Stromal cell of bone marrow (primary cell): ENCODE measurements at places on chromosomes 12 and 14.

DNA sequence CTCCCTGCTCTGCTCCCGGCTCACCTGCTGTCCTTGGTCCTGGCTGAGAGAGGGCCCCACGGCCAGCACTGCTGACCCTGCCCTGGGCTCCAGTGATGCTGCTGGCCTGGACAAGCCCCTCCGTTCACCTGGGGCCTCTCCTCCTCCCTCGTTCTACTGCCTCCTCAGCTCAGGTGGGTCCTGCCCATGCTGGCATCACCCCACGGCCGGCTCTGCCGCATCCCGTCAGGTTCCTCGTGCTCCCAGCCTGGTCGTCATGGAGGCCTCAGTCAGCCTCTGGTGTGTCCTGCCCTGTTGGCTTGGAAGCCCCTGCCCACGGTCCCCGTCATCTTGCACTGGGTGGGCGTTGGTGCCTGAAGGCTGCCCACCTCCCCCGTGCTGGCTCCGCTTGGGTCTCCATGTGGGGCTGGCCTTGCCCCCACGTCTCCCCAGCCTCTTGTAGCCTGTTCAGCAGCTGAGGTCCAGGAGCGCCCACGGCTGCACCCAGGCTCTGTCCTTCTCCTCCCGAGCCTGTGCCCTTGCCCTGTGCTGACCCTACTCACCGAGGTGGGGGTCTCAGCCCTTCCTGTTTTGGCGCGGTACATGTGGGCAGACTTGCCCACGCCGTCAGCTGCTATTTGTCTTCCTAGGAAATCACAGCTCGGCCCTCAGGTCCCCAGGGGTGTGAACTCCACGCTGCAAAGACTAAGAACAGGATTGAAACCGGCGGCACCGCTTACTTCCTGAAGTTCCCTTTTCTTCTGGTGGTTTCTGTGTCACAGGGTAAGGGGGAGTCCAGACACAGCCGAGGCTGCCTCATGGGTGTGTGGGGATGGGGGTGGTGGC, 121.6 kb downstream of the TMEM121 start:
- no peak for DNase-seq

DNA sequence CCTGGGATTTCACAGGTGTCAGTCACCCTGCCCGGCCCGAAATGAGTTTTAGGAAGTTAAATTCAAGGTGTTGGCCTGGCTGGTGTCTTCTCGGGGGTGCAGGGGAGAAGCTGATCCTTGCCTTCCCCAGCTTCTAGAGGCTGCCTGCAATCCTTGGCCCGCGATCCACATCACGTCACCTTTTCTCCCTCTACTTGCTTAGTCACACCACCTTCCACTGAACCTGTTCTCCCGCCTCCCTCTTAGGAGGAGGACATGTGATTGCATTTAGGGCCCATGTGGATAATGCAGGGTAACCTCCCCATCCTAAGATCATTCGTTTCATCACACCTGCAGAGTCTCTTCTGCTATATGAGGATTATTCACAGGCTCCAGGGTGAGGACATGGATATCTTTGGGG, 25.4 kb upstream of the ATXN2 start:
- no peak for DNase-seq

DNA sequence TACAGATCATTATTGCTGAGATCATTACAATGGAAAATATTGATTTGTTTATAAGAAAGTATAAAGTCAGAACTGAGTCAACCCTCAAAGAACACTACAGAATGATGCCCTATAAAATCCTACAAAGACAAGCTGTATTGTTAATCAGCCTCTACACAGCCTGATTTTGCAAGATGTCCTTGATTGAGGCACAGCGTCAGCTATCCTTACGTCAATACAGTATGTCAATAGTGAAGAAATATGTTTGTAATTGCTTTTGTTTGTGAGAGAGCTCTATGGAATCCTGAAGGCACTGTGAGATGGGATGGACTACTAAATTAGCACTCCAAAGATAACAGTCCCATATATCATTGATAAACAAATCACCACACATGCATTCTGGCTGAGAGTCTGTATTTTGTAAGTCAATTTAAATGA, 70.7 kb downstream of the RASSF9 start:
- no peak for DNase-seq

DNA sequence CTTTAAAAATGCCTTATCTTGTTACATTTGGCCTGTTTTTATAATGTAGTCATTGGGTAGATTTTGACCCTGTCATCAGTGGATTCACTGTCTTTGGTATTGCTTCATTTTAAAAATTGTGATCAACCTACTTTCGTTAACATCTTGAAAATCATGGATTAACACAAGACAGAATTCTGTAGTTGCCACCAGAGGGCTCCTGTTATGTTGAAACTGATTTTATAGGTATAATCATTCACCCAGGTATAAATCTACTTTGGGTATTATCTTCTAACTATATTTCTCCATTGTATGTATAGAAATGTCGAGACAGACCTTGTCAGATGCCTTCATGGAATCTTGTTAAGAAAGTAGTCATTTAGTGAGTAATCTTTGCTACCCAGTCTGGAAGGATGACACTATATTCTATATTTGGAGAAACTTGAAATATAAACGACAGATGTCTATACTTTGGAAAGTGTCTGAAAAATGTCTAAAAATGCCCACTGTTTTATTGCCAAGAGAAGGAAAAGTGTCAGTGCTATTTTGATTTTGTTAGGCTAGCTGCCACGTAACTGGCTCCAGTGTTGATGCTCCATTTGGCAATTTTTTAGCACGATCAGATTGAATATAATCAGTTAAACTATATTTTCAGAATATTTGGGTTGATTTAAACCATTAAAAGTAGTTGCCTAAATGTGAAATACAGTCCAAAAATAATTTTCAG, 129.4 kb downstream of the PELI2 start:
- no peak for DNase-seq

- no peak for DNase-seq
Measured at GRCh38 chr14:56212521-56212920, 94.3 kb downstream of the PELI2 start.

- DNase-seq, result no peak
Measured at GRCh38 chr12:76276499-76277151, 71.6 kb downstream of the BBS10 start.

GRCh38 chr12:93722835-93723567, 45.8 kb downstream of the CRADD start:
- DNase-seq, result no peak

DNA sequence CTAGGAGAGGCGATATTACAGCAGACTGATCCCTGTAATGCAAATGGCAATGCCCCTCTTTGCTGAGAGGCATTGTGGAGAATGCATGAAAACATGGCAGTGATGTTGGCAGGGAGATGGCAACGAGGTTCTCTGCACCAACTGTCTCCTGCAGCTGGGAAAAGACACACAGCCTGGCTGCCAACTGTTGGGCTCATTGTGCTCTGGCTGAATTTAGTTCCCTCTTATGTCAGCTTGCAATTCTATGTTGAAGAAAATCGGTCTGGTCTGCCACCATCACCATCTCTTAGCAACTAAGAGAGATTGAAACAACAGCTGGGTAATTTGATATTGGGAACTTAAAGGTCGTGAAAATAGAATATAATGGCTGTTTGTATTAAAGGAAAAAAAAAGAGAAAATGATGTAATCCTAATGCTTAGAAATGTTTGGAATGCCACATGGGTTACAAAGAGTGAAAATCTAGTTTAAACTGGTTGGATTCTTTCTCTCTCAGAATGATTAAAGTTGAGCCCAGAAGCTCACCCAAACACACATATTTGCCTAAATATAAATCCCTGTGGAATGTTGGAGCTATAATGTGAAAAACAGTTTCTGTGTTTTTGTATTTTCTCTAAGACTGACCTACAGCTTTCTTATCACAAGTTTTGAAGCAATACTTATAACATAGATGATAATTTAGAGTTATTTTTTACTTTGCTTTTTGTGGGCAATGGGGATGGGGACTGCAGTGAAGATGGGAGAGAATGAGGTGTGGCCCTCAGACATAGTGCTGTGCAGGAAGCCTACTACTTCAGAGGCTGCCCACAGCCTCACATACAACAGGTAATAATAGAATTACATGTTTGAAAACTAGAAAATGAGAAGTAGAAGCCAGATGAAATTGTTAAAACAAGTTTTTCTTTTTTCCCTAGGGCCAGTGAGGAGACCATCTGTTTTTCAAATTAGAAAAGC, 143.7 kb downstream of the AKAP6 start:
- DNase-seq, result peak; percentile 64

- no peak for DNase-seq
Measured at GRCh38 chr14:90656973-90657372, 159.3 kb downstream of the TTC7B start.

DNA sequence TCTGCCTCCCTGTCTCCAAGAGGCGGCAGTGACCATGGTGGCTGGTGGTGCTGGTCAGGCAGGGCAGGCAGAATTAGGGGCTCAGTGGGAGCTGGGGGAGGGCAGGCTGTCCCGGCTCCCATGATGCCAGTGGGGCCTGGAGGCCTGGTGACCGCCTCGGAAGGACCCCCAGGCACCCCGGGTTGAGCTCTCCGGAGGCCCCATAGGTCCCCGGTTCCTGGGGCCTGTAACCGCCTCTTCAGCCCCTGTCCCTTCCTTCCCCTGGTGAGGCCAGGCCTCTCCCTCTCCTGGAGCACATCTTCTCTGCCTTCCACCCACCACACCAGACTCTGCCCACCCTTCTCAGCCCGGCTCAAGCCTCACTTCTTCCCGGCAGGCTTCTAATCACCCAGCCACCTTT, 117.7 kb upstream of the GSC start:
- no peak for DNase-seq

- no peak for DNase-seq
Measured at GRCh38 chr12:42758806-42759205, 169.3 kb upstream of the PRICKLE1 start.

DNA sequence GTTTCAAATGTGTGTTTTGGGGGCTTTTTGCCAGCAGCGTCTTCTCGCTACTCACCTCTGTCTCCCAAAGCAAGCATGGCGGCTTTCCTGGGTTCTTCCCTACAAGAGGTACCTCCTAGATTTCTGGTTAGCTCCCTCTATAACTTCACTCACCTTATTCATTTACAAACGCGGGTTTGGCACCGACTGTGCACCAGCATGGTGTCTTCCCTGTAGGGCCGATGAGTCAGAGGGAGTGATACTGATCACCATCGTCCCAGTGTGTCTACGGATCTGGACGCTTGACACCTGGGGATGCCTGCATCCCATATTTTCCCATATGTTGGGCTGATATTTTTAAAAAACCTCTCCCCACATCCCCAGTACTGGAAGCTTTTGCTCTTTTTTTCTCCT, 8.0 kb upstream of the SERPINA12 start:
- DNase-seq, result no peak

DNA sequence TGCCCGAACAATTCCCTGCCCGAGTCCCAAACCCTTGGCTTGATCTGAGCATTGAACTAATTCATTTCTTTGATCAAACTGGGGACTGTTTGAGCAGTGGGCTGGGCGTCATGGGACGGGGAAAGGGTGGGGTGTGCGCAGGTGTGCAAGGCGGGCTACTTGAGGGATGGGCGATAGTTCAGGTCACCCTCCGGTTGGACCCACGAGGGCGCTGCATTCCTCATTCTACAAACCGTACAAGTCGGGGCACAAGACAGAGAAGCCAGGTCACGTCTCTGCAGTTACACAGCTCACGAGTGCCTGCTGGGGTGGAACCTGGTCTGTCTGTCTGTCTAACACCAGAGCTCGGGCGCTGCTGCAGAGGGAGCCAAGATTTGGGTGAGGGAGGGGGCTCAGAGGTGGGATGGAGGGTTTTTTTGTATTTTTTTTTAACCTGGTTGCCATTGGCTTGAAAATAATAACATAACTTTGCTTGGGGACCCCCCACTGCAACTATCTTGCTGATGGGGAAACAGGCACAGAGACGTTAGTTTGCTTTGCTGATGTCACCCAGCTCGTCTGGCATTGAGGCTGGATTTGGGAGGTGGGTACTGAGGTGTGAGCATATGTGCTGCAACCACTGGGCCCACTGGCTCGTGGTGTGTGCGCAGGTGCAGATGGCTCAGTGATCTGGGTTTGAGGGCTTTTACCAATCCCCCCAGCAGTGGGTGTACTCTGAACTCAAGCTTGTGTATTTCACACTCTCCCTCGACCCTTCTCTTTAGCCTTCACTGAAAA, 7.6 kb upstream of the RTL1 start:
- no peak for DNase-seq

- DNase-seq, result no peak
Measured at GRCh38 chr14:95137164-95137803, 20.0 kb downstream of the DICER1 start.

GRCh38 chr14:69360438-69361108, 37.5 kb downstream of the ERH start:
- no peak for DNase-seq

DNA sequence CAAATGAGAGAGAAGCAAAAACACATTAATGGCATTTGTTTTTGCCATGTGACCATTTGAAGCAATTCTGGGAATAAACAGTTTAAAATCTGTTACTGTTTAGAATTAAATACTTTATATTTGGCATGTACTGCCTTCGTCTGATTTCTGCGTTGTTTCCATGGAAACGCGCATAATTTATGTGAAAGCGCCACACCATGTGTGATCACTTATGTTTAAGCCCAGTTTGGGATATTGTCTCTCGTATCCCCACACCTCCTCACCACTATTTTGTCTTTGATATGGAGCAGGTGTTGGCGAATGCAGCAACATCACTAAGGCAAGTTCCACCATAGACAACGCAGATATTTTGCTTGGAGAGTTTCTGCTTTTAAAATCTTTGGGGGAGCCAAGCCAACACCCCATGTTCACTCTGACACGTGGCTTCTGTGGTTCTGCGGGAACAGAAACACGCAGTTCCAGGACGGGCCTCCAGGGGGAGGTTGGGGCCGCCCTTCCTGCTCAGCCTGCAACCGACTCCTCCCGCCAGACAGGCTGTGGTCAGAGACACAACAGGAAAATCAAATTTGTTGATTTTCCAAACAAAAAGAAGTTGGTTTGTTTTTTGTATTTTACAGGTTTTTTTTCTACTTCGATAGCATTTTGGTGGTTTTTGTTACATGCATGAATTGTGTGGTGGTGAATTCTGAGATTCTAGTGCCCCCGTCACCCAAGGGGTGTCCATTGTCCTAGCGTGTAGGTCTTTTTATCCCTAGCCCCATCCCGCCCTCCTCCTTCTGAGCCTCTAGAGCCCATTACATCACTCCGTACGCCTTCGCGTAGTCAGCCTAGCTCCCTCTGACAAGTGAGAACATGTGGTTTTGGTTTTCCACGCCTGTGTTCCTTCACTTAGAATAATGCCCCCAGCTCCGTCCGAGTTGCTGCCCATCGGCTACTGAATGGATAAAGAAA, 101.9 kb upstream of the SFSWAP start:
- DNase-seq, result peak; percentile 20

- no peak for DNase-seq
Measured at GRCh38 chr12:21962236-21962635, 21.0 kb upstream of the ABCC9 start.
